ENCODE measurements at places on chromosomes 3 and 15.

DNA sequence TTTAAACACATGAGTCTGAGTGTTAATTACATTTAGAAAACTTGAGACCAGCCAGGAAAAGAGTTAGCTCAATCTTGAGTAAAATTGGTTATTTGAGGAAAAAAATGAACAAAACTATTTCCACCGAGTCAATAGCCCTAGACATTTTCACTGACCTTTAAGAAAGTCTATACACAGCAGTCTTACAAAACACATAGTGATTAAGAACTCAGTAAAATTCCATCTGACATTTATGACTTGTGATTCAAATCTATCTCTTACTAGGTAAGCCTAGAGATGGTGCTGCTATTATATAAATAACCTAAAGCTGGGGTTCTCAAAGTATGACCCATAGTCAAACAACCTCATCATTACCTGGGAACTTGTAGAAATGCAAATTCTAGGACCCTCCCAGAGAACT, 109.1 kb upstream of the COL8A1 start:
- DNase-seq = no peak

DNA sequence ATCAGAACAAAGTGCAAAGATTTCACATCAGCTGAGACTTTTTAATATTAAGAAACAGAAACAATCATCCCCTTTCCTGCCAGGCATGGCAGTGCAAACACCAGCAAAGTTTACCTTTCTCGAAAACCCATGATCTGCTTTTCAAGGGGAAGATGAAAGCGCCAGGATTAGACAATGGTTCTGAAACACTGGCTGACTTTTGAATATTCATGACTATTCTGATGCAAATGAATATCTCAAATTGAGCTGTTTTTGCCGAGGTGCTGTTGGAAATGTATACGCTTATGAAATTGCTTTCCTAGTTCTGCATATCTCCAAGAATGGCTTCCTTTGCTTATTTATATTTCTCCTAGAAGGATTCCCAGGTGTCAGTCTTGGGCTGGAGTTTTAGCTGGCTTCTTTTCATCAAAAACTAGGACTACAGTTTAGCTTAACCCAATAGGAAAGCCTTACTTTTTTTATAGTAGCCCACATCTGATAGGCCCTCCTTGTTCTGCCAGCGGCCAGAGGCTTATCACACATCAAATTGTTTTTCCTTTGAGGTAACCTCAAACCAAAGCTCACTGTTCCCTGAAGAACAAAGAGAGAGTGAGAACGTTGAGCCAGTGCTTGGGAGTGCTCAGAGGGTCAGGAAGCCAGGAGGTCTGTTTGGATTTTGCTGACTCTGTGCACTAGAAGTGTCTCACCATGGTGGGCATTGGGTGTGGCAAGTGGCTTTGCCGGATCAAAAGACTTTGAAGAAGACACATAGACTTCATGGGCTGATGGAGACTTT, 74.0 kb upstream of the PLCL2 start:
- DNase-seq = no peak

DNA sequence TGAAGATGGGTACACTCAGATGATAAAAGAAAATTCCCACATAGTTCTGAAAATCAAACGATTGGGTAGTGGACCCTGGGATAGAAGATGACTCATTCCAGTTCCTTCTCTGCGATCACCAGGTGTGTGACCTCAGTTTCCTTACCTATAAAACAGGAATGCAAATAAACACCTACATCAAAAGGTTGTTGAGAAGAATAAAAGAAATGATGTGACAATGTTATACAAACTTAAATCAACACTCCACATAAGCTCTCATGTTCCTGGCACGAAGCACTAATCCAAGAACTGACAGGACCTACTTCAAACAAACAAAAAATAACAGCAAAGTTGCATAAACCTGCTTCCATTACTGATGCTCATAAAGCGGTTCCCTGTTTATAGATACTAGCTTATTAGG, 69.2 kb downstream of the RORA start:
- no peak for DNase-seq

GRCh38 chr3:140160553-140160952, 225.6 kb downstream of the CLSTN2 start:
- no peak for DNase-seq

GRCh38 chr3:142904639-142905436, 16.0 kb upstream of the PCOLCE2 start:
- DNase-seq = no peak

DNA sequence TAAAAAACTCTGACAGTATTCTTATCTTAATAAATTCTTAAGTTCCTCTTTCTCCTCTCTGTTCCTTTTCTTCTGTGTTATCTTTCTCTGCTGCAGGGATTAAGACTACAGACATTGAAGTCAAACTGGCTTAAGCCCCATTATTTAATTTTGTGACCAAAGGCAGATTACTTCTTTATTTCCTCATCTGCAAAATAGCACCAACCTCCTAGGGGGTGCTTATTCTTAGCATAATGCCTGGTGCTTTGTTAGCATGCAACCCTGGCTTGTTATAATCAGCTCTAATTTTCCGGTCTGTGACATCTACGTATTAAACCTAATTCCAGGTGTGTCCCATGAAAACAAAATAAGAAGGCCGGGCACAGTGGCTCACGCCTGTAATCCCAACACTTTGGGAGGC, 23.8 kb downstream of the SEMA6D start:
- no peak for DNase-seq

All from activated CD4-positive, alpha-beta T cell treated with anti-CD3 and anti-CD28 coated beads, Interleukin-2, amount 50 U/mL, for 48 hours (primary cell).